COR-L47 (cell line): ENCODE measurements at places on chromosomes 2 and 18.

DNA sequence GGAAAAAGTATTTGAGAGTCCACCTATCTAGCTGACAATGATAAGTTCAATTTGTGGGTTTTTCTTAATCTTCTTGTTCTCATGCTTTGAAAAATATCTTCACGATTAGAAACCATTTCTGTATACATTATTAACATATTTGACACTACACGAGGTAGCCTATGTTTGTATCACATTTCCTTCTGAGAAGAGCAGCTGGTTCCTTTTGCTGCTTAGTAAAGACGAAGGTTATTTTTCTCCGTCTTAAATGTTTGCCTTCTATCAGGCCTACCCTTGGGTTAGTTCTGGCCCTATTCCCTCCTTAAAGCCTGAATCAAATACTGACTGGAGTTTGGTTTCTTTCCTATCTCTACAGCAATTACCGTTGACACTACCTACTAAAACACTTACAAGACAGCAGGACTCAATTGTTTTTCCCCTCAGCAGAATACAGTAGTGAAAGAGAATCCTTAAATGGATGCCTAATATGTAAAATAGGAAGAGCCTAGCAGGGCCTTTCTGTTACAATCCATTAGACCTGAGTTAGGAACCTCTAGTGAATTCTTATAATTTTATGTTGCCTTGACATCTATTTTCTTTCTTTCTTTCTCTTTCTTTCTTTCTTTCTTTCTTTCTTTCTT is 790.4 kb downstream of the EPHA4 start:
- DNase-seq, result no peak

DNA sequence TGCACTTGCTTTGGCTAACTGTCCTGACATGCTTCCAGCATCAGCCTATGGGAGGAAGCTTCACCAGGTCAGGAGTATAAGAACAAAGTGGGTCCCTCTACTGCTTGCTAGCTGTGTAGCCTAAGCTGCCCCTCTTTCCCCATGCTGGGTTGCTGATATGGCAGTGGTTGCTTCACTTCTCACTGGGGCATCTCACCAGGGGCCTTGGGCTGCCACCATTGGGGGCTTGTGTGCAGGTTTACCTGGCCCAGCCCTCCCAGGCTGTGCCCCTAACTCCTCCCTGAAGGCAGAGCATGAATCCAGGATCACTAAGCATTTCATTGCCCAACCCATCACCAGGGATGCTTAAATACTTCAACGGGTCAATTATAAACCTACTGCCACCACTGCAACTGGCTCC is 817.1 kb upstream of the TMEFF2 start:
- no peak for DNase-seq

- no peak for DNase-seq
These were observed 23.6 kb downstream of the STAT4 start for GRCh38 chr2:191127235-191127634.

DNA sequence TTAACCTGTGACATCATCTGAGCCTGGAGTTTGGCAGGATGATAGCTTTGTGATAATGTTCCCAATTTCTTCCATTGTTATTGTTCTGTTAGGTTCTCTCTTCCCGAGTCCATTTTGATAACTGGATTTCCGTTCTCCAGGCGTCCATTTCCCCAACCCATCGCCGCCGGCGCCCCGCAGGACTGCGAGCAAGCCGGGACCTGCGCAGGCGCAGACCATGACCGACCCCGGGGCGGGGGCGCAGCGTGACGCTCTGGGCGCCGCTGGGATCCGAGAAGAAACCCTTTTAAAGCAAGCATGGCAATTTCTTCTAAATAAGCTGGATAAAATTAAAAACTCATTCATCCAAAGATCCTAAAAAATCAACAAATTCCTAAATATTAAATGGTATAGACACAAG is at the start of gene SLC25A52:
TSS of gene SLC25A52 (minus strand) at position 186 of the 400 bp plus-strand sequence. CDS start 219 bp downstream, outside the sequence.
- DNase-seq, result no peak

DNA sequence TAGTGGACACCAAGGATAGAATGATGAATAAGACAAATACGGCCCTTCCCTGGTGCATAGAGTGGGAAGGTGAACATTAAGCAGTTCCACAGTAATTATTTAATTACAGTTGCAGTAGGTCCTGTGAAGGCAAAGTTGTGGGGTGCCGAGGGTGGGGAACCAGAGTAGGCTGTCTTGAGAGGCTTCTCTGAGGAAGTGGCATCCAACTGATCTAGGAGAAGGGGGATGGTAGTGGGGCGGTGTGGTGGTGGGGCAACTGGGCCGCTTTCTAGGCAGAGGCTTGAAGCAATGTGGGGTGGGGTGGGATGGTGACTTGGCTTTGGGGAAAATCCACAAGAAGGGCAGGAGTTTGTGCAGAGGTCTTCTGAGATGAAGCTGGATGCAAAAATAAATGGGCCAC is 11.7 kb downstream of the ACSL3 start:
- DNase-seq, result no peak

GRCh38 chr18:43267818-43268217 is 9.5 kb downstream of the SYT4 start:
- no peak for DNase-seq

- no peak for DNase-seq
These were observed 134.0 kb downstream of the GALNT14 start for GRCh38 chr2:31004257-31004656.

DNA sequence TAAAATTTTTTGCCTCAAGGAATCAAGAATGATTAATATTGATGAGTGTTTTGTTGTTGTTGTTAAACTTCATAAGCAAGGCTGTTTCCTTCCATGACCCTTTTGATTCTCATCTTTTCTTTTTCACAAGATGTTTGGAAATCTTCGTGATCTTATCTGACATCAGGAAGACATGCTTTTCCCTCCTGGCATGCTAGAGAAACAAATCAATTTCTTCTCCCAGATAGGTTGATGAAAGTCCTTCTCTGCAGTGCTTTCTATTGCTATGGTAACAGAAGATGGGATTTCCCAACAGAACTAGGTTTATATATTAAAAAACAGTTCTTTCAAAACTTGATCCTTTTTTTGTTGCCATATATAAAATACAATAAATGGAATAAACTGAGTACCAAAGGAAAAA is 85.2 kb downstream of the EML6 start:
- no peak for DNase-seq

GRCh38 chr18:12109836-12110235 is 16.2 kb downstream of the ANKRD62 start:
- DNase-seq, result no peak
